ENCODE measurements at places on chromosomes 4 and X. TPM values are rescaled to one million over a fixed set of nuclear protein-coding genes. Genes with fewer than 3 reads are reported as not detected.
A peak's percentile ranks its signal among the peaks of the same experiment; 100 is the strongest.

GRCh38 chr4:156111686-156112085 is 158.0 kb upstream of the CTSO start:
- H3K4me3 ChIP-seq = no peak overlapping the region
- H3K36me3 ChIP-seq = no peaks in the 10 kb centered on the region
- no peak overlapping the region for H3K27ac ChIP-seq
- no peaks in the 10 kb centered on the region for H3K27me3 ChIP-seq
- DNase-seq = no peak

- peaks cover 4% of the 10 kb centered on the region for H3K27me3 ChIP-seq
- DNase-seq = no peak
- no peaks in the 10 kb centered on the region for H3K36me3 ChIP-seq
- no peak overlapping the region for H3K4me3 ChIP-seq
- peaks cover 16% of the 10 kb centered on the region for H3K4me1 ChIP-seq
These were observed 163.0 kb downstream of the BTC start for GRCh38 chr4:74631338-74631737.

GRCh38 chrX:134684956-134685355 is 26.7 kb upstream of the PLAC1 start:
- no peaks in the 10 kb centered on the region for H3K4me1 ChIP-seq
- no peaks in the 10 kb centered on the region for H3K36me3 ChIP-seq
- H3K4me3 ChIP-seq = no peak overlapping the region
- H3K27me3 ChIP-seq = no peaks in the 10 kb centered on the region

SULT1E1 gene
- not detected for total RNA-seq

DNA sequence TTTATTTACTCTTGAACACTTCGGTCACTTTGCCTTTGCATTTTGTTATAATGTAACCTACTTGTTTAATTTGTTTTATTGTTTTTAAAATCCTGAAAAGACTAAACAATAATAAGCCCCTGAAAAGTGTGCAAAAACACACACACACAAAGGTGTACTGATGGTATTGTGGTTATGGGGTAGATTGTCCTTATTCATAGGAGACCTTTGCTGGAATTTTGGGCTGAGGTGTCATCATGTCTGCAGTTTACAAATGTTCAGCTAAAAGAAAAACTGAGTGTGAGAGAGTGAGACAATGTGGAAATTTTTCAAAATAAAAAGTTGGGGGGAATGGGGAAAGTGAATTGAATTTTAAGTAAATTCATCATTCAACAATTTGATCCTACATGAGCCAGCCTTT is 174.9 kb downstream of the QDPR start:
- DNase-seq = no peak
- H3K4me1 ChIP-seq = peaks cover 45% of the 10 kb centered on the region
- H3K27ac ChIP-seq = peak overlapping the region; percentile 96
- H3K4me3 ChIP-seq = peak overlapping the region; percentile 64

GRCh38 chr4:131430302-131430701 is 1718.8 kb upstream of the PCDH10 start:
- peaks cover 1% of the 10 kb centered on the region for H3K4me1 ChIP-seq
- DNase-seq = no peak
- no peak overlapping the region for H3K27ac ChIP-seq
- no peak overlapping the region for H3K4me3 ChIP-seq
- H3K27me3 ChIP-seq = no peaks in the 10 kb centered on the region
- H3K36me3 ChIP-seq = no peaks in the 10 kb centered on the region

CNKSR2 gene
- 9.0 TPM for total RNA-seq

DNA sequence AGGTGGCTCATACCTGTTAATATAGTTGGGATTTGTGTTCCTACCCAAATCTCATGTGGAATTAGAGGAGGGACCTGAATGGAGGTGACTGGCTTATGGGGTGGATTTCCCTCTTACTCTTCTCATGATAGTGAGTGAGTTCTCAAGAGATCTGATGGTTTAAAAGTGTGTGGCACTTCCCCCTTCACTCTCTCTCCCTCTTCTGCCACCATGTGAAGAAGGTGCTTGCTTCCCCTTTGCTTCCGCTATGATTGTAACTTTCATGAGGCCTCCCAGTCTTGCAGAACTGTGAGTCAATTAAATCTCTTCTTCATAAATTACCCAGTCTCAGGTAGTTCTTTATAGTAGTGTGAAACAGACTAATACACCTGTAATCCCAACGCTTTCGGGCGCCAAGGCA is 28.3 kb upstream of the WDR19 start:
- peaks cover 7% of the 10 kb centered on the region for H3K4me1 ChIP-seq
- no peak overlapping the region for H3K4me3 ChIP-seq
- no peaks in the 10 kb centered on the region for H3K36me3 ChIP-seq
- no peak for DNase-seq

AMER1 gene
- 4.3 TPM for total RNA-seq

DNA sequence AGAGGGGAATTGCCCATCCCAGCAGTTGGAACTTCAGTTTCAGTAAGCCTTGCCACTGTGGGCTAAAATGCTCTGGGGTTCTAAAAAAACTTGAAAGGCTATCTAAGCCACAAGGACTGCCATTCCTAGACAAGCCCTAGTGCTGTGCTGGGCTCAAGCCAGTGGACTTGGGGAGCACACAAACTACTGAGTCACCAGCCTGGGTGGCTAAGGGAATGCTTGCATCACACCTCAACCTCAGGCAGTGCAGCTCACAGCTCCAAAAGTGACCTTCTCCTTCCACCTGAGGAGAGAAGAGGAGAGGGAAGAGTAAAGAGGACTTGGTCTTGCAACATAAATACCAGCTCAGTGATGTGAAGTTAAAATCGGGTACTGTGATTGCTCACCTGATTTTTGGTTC is 116.7 kb upstream of the GLRA2 start:
- no peak overlapping the region for H3K27ac ChIP-seq
- no peak for DNase-seq
- H3K36me3 ChIP-seq = no peaks in the 10 kb centered on the region
- no peaks in the 10 kb centered on the region for H3K4me1 ChIP-seq
- H3K4me3 ChIP-seq = no peak overlapping the region

GRCh38 chr4:85534120-85534519 is 59.2 kb downstream of the ARHGAP24 start:
- no peak overlapping the region for H3K27ac ChIP-seq
- no peak for DNase-seq
- no peaks in the 10 kb centered on the region for H3K36me3 ChIP-seq
- H3K27me3 ChIP-seq = no peaks in the 10 kb centered on the region
- H3K4me3 ChIP-seq = no peak overlapping the region

KLB gene
- not detected for total RNA-seq

CT45A10 gene
- total RNA-seq = not detected

- H3K4me3 ChIP-seq = no peak overlapping the region
- H3K27ac ChIP-seq = no peak overlapping the region
- no peaks in the 10 kb centered on the region for H3K4me1 ChIP-seq
- no peak for DNase-seq
- no peaks in the 10 kb centered on the region for H3K36me3 ChIP-seq
These were observed 74.0 kb downstream of the PAK3 start for GRCh38 chrX:111170017-111170416.

- no peak for DNase-seq
- no peaks in the 10 kb centered on the region for H3K4me1 ChIP-seq
- H3K36me3 ChIP-seq = no peaks in the 10 kb centered on the region
- peaks cover 89% of the 10 kb centered on the region for H3K27me3 ChIP-seq
These were observed 5.5 kb upstream of the NKX1-1 start for GRCh38 chr4:1411436-1412375.

Data from activated naive CD8-positive, alpha-beta T cell treated with anti-CD3 and anti-CD28 coated beads for 36 hours (primary cell).